ENCODE measurements at places on chromosomes 2 and 18.
A peak's percentile ranks its signal among the peaks of the same experiment; 100 is the strongest.

DNA sequence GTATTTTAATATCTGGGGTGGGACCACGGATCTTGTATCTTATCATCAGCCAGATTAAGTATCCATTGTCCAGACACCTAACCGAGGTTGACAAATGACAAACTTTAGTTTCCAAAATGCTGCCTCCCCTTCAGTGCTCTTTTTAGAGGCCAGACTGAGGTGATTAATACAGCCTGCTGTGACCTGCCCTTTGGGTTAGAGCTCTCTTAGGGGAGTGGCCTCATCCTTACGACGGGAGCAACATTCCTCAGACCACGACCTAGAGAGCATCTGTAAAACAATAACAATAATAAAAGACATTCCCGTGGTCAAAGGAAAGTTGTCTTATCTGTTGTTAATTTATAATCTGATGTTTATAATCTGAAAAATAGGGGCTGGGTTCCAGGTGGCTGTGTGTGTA lies 405.3 kb downstream of the LPIN1 start:
- DNase-seq, result no peak

DNA sequence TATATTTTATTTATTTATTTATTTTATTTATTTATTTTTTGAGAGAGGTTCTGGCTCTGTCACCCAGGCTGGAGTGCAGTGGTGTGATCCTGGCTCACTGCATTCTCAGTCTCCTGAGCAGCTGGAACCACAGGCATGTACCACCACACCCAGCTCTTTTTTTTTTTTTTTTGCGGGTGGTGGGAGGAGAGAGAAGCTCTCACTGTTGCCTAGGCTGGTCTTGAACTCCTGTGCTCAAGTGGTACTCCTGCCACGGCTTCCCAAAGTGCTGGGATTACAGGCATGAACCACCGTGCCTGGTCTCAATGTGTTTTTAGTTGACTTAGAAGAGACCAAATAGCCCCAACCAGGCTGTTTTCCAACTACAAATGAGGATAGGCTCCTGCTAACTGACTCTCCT lies 80.7 kb downstream of the PDCL3 start:
- no peak for DNase-seq

- no peak for DNase-seq
Measured at GRCh38 chr2:45011621-45012602, 2.7 kb upstream of the SIX2 start.

- no peak for DNase-seq
Measured at GRCh38 chr2:229882583-229882982, 39.2 kb downstream of the TRIP12 start.

GRCh38 chr2:84832772-84833461 lies 48.0 kb downstream of the TRABD2A start:
- DNase-seq, result no peak

- DNase-seq, result peak; percentile 61
Measured at GRCh38 chr18:49768051-49768391, 45.3 kb downstream of the ACAA2 start.
